ENCODE measurements at places on chromosomes 2 and 18. TPM values are rescaled to one million over a fixed set of nuclear protein-coding genes. Genes with fewer than 3 reads are reported as not detected.

The EFHD1 gene
- polyA plus RNA-seq, result 13.6 TPM

DNA sequence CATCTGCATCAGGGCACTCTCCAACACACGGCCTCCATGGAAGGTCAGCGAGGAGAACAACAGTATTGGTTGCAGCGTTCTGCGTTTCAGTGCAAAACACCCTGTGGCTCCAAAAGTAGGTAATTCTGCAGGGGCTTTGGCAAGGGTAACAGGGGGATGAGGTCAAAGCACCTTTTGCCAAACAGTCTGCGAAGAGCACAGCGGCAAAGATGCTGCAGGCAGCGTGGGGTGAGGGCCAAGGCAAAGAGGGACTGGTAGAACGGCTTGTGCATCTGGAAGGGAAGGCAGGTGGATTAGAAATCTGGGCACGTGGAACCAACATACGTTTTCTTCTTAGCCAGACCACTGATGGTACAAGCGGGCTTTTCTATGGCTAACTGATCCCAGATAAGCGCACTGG, 26.6 kb upstream of the GBX2 start:
- no peak for DNase-seq

- no peak for DNase-seq
Observed at GRCh38 chr2:26570083-26570430, 71.1 kb downstream of the CIB4 start.

The ITGA4 gene
- 23.8 TPM for polyA plus RNA-seq

The RTKN gene
- polyA plus RNA-seq, result 57.1 TPM

DNA sequence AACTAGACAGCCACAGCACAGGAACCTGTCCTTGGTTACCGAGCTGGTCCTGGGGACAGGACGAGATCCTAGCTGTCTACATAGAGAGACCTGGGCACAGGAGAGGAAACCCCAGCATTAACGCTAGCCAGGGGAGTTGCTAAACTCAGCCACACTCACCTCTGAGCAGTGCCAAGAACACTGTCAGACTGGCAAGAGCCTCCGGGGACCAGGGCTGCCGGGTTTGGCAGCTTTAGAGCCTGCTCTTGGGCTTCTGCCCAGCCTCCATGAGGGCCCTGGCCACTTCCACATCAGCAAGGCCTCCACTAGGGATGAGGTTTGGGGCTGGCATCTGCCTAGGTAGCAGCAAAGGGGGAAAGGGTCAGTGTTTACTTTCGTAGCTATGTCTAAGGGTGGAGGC, 6.7 kb downstream of the TMBIM1 start:
- no peak for DNase-seq

GRCh38 chr2:236853585-236854051, 232.1 kb upstream of the COPS8 start:
- no peak for DNase-seq

GRCh38 chr18:37491526-37491925, 74.1 kb downstream of the CELF4 start:
- DNase-seq, result no peak

- DNase-seq, result no peak
Observed at GRCh38 chr18:70329071-70329470, 40.2 kb downstream of the SOCS6 start.

DNA sequence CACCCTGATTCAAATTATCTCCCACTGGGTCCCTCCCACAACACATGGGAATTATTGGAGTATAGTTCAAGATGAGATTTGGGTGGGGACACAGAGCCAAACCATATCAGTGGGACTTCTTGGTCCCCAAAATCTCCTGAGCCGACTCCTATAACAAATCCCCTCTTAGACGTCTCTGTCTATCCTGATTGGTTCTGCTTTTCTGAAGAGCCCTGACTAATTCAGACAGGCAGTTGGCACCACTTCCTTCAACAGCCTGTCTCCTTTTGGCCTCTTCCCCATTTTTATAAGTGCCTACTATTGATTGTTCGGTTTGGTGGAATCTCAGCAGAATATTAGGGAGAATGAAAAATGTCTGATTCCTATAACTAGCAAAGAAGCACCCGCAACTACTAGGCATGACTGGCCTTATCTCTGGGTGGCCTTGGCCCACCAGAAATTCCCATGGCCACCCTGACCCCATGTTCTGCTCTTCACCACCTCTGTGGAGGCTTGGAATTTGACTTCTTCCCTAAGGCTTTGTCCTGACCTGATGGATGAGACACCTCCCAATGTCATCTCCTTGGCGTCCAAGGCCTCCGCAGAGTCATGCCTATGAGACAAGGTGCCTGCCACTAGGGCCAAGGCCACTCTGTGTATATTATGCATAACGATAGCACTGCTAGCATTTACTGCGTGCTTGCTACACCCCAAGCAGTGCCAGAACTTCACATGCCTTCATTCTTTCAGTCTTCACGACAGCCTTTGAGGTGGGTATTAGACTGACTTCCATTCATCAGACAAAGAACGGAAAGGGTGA, 218.9 kb upstream of the COPS8 start:
- no peak for DNase-seq

DNA sequence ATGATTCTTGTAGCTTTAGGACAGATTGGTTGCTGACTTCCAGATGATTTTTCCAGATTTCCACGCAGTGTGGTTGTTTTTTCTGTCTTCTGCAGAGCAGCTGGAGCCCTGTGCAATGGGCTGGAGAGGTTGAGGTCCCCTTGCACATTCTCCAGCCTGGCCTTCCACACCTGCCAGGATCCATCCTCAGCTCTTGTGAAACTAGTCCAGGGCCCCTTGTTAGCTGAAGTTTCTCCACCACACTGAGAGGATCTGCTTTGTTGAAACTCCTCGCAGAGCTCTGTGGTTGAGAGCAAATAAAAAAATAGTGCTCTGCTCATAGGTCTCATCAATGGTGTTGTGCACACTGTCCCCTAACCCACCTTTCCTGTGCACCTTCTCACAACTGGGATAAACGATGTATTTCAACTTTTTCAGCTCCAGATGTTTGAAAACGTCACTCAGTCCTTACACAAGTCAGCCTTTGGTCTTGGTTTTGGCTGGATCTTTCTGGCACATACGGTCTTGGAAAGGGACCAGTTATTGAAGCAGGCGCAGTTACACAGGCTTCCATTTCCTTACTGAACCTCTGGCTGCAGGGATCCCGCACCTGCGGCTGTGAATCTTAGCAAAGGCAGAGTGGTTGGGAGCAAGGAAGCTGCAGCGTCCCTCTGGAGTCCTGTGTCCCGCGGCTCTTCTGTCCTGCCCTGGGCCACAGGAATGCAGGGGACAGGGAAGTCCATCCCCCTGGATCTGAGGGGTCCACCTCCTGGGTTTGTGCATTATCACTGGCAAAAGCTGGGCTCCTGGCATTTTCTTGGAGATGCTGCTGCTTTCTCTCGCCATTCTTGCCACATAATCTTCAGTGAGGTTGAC, 272.0 kb upstream of the DSEL start:
- no peak for DNase-seq

DNA sequence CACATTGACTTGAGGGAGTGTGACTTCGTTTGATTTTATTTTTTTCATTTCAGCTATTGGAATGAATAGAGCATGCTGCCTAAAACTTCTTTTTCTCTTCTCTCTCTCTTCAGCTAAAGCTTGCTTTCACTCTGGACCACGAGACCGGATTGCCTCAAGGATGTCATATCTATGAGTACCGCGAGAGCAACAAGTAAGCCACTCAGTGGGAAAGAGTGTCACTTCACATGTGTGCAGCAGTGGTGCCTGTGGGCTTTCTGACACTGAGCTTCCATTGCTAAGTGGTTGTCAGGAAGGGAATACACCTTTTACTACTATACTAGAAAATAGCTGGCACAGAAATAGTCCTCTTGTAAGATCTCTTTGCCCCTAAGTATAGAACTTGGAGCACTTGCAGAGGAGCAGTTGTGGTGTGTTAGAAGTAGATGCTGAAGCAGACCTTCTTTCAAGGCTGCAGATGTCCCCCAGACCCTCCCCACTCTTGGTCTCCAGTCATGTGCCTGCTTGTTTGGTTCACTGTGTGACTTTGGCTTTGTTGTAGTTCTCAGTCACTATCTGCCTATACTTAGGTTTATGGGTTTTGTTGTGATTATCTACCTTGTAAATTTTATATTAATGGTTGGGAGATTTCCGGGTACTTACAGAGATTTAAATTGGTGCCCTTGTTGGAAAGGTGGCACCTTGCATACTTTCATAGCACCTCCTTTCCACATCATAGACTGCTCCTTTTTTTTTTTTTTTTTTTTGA, 78.5 kb upstream of the ALPP start:
- DNase-seq, result no peak

DNA sequence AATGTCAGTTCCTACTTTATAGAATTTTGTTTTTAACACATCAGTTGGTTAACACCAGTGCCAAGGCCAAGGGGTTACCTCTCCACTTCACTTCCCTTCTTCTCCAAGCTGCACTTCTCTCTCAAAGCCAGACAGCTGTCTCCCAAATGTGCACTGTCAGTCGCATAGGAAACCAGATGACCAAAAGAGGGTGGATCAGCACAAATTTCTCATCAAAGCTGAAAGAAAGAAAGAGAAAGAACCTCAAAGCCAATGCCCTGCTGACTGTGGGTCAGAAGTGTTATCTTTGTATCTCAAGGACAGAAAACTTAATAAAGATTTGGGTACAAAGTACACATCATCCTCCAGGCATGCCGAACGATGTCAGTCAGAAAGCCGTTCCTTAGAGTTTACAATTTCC, 32.2 kb downstream of the SPATS2L start:
- DNase-seq, result no peak

GRCh38 chr2:71705171-71705960, 252.0 kb downstream of the DYSF start:
- DNase-seq, result no peak

GRCh38 chr2:240966906-240967680, 31.3 kb upstream of the SNED1 start:
- no peak for DNase-seq

The TSPYL6 gene
- polyA plus RNA-seq, result 0.09 TPM

The CHRNA1 gene
- 0.24 TPM for polyA plus RNA-seq
